A549 treated with Hydrocortisone at 1 μM for 4 hours (cell line): ENCODE measurements at places on chromosomes 7 and 10. TPM values are rescaled to one million over a fixed set of nuclear protein-coding genes. Genes with fewer than 3 reads are reported as not detected.

PLXDC2 gene
- 0.05 TPM in 2 of 5 replicates, not detected in the others for total RNA-seq

ANKMY2 gene
- 13.1 to 16.2 TPM (median 13.8 TPM) in 5 replicates for total RNA-seq

DBNL gene
- total RNA-seq = 68.0 to 72.5 TPM (median 70.2 TPM) in 5 replicates

GTF2IRD1 gene
- total RNA-seq = 19.3 to 26.4 TPM (median 24.1 TPM) in 5 replicates

PNLIP gene
- total RNA-seq = 0.07 to 0.09 TPM in 2 of 5 replicates, not detected in the others

CCDC71L gene
- 8.0 to 13.1 TPM (median 12.9 TPM) in 5 replicates for total RNA-seq

PRSS1 gene
- not detected in 5 replicates for total RNA-seq

STRIP2 gene
- total RNA-seq = 4.9 to 7.1 TPM (median 6.1 TPM) in 5 replicates

ENTPD1 gene
- 0.03 to 0.37 TPM in 2 of 5 replicates, not detected in the others for total RNA-seq

INA gene
- total RNA-seq = 19.1 to 24.4 TPM (median 19.5 TPM) in 5 replicates

WEE2 gene
- total RNA-seq = not detected in 5 replicates

FEZF1 gene
- not detected in 5 replicates for total RNA-seq

CCDC172 gene
- total RNA-seq = not detected in 5 replicates

CRHR2 gene
- total RNA-seq = 0.02 to 0.06 TPM (median 0.05 TPM) in 3 of 5 replicates, not detected in the others

SLC35G1 gene
- 7.3 to 10.7 TPM (median 8.6 TPM) in 5 replicates for total RNA-seq

PITX3 gene
- total RNA-seq = 0.63 to 1.4 TPM (median 1.2 TPM) in 5 replicates

SEMA3C gene
- total RNA-seq = 45.2 to 85.7 TPM (median 75.5 TPM) in 5 replicates

AKR1E2 gene
- total RNA-seq = 6.3 to 7.3 TPM (median 7.0 TPM) in 5 replicates

PVRIG gene
- 0.05 TPM in 1 of 5 replicates, not detected in the others for total RNA-seq

CHCHD2 gene
- 510 to 759 TPM (median 703 TPM) in 5 replicates for total RNA-seq

TBXAS1 gene
- 13.2 to 15.9 TPM (median 14.8 TPM) in 5 replicates for total RNA-seq

ZNF775 gene
- total RNA-seq = 4.7 to 7.8 TPM (median 6.1 TPM) in 5 replicates

ITGB8 gene
- 0.86 to 1.4 TPM (median 1.1 TPM) in 5 replicates for total RNA-seq

SYNPO2L gene
- 0.03 to 0.30 TPM (median 0.08 TPM) in 3 of 5 replicates, not detected in the others for total RNA-seq

PALS2 gene
- 17.9 to 26.5 TPM (median 19.4 TPM) in 5 replicates for total RNA-seq

PCGF6 gene
- 10.1 to 12.0 TPM (median 10.7 TPM) in 5 replicates for total RNA-seq

PON1 gene
- total RNA-seq = 0.78 to 1.3 TPM (median 1.1 TPM) in 5 replicates

IL6 gene
- 0.80 to 1.9 TPM (median 1.1 TPM) in 5 replicates for total RNA-seq
